ENCODE measurements at places on chromosomes 7 and 10.
A peak's percentile ranks its signal among the peaks of the same experiment; 100 is the strongest.

- DNase-seq: no peak
These were observed 146.7 kb upstream of the TMEM196 start for GRCh38 chr7:19920166-19920565.

GRCh38 chr10:51244748-51245490 lies 170.6 kb downstream of the PRKG1 start:
- DNase-seq: no peak

DNA sequence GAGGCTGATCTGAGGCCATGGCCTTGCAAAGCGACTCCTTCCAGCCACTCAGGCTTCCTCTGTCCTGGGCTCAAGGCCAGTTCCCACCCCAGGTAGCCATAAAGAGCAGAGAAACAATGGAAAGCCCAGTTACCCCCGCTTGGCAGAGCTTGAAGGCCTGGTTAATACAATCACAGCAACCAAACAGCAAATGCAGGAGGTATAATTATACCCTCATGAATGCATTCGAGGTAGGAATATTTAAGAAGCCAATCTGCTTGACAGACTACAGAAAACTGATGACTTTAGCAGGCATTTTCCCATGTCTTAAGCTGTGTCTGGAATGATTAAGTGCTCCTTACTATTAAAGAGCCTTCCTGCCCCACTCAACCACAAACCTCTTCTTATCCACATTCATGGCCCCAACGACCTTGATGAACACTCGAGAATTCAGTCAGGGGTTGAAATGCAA lies 114.1 kb upstream of the MACROH2A2 start:
- DNase-seq: no peak

DNA sequence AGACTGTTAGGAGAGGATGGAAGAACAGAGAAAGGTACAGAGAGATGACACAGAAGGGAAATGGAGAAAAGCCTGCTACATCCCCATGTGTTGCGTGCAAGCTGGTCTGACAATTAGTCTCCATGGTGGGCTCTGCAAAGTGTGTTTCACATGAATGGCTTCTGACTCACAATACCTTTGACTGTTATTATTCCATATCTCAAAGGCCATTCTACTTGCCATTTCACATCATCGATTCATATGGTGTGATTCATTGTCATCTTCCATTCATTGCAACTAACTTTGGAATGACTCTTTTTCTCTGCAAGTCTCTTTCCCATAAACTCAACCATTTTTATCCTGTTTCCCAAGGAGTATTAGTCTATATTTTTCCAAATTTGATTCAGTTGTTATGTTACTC lies 208.9 kb upstream of the INHBA start:
- DNase-seq: peak; percentile 7

DNA sequence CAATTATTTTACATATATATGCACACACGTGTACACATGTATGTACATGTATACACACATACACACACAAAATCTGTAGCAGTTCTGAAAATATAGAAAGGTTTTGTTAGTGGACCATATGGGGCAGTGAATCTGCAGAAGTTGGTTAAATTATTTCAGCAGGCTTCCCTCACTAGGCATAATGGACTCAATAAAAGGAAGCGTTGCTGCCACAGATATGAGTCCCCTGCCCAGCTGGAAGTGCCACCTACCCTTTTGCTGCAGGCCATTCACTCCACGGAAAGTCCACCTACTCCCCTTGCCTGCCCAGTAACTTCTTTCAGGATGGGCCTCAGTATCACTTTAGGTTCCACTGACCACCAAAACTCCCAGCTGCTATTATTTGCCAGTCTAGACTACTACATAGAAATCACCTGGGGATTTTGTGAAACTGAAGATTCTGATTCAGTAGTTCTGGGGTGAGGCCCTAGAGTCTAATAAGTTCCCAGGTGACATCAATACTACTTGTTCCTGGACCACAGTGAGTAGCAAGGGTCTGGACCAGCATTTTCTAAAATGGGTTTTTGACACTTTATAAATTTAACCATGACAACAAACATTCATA lies 29.3 kb upstream of the CROT start:
- DNase-seq: no peak

GRCh38 chr7:35758421-35758820 lies 42.4 kb upstream of the SEPTIN7 start:
- peak; percentile 4 for DNase-seq

DNA sequence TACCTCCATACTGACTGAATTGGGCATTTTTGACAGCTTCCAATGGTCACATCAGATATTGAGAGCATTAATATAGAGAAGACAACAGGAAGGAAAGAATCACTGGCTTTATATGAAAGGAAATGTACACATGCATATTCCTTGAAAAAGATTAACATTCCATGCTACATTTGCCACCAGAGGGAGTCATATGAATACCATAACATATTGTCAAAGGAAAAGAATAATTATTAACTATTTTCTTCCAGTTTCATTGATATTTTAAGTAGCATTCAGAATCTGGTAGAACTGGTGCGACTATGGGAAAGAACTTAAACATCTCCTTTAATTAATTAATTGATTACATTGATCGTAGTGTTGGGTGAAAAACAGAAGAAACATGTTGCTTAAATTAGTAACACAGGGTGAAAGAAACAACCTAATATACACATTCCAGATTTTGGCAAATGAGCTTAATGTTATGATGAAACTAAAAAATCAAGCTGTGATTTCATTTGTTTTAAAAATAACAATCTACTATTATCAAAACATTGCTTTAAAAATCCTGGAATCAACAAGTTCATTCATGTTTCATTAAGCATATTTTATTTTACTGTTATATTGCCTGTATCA lies 71.5 kb downstream of the GPR85 start:
- no peak for DNase-seq

DNA sequence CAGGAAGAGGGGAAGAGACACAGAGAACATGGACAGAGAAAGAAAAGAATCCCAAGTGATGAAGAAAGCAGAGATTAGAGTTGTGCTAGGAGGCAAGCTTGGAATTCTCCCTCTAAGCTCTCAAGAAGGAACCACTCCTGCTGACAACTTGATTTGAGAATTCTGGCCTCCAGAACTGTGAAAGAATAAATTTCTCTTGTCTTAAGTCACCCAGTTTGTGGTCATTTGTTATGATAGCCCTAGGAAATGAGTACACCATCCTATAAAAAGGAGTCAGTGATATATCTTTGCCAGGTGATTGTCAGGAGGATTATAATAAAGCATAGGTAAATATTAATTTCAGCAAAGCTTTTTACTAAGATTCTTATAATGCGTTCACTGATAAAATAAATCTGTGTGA lies 82.7 kb upstream of the TFEC start:
- DNase-seq: no peak

- DNase-seq: no peak
These were observed 138.5 kb downstream of the CPED1 start for GRCh38 chr7:121126801-121127534.

GRCh38 chr7:130393101-130393561 lies 12.8 kb downstream of the CPA1 start:
- DNase-seq: no peak

- DNase-seq: no peak
These were observed 484.2 kb upstream of the CELF2 start for GRCh38 chr10:10533437-10533836.

DNA sequence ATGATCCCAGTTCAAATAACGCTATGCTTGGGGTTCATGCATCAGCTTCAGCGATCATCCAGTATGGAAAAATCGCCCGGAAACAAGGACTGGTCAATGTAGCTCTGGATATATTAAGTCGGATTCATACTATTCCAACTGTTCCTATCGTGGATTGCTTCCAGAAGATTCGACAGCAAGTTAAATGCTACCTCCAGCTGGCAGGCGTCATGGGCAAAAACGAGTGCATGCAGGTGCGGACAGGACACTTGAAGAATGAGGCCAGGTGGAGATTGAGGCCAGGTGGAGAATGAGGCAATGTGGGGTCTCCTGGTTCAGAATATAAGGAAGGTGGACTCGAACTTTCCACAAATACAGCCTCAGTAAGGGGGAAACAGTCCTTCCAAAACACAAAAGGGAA lies 105.8 kb downstream of the TRRAP start:
- no peak for DNase-seq

DNA sequence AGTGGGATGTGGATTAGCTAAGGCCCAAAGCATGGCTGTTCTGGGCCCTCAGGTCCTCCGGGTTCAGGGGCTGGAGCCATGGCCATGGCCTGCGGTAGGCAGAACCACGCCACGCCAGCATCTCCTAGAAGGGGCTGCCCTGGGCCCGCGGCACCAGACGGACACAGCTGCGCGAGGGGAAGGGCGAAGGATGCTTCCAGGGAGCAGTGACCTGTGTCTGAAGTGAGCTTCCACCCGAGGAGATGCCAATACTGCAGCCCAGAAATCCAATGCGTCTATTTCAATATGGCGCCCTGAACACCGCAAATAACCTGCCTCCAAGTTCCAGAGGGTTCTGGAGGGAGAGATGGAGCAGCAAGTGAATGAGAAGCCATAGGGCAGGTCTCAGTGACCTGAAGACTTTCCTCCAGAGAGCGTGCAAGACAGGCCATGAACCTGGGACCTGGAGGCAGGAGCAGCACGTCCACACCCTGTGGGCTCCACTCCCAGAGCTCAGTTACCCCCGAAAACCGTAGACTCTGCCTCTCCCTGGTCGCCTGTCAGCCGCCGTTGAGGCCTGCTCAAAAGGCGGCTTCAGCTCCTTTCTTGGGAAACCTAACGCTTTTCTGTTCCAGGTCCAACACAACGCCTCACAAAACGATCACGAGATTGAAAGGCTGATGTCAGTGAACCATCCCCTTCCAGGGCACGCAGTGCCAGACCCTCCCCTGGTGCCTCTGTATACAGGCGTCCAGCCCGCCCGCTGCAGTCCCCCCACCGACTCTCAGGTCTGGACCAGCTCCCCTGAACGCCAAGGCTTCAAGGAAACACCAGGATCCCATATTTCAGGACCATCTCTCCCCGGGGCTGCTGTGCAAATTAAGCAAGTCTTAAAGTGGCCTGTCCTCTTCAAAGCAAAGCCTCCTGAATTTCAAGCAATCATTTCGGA lies 37.4 kb downstream of the AMZ1 start:
- no peak for DNase-seq

GRCh38 chr10:61793760-61794703 lies 107.5 kb upstream of the ARID5B start:
- no peak for DNase-seq

DNA sequence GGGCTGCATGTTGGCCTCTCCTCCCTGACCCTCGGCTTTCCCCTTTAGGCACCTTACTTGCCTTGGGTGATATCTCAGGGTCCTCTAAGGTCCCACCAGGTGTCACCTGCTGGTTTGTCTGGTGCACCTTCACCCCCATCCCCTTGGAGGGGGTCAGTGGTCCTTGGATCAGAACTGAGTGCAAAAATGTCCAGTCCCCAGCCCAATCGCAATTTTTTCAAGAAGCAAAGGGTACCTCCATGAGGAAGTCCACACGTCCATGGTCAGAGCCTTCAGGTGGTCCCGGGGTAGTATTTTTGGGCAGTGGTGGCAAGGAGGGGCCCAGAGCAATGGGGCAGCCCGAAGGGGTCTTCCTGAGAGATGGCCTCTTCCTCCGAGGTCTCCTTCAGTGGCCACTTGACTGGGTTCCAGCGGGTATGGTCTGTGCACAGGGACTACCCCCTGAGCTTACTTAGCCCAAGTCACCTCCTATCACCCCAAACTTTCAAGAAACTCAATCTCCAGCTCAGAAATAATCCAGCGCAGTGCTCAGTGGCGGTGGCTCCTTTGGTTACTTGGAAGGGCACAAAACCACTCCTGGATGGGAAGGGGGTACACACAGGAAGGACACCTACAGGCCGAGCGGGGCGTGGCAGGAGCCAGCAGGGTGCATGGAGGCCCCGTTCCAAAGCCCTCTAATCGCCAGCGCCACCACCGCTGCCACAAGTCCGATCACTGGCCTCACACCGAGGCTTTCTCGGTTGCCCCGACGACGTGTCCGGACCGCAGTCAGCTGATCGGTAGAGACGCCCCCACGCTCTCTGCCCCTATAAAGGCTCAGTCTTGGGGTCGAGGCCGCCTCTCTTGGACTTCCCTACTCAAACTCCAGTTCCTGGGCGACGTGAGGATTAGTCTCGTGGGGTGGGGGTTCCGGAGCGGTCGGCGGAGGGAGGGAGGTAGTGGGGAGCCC lies 4.5 kb downstream of the SAP25 start:
- DNase-seq: peak; percentile 73

GRCh38 chr7:29924684-29925083 lies 64.9 kb downstream of the SCRN1 start:
- peak; percentile 60 for DNase-seq

- no peak for DNase-seq
These were observed 67.5 kb upstream of the ZMIZ1 start for GRCh38 chr10:79001082-79001885.

DNA sequence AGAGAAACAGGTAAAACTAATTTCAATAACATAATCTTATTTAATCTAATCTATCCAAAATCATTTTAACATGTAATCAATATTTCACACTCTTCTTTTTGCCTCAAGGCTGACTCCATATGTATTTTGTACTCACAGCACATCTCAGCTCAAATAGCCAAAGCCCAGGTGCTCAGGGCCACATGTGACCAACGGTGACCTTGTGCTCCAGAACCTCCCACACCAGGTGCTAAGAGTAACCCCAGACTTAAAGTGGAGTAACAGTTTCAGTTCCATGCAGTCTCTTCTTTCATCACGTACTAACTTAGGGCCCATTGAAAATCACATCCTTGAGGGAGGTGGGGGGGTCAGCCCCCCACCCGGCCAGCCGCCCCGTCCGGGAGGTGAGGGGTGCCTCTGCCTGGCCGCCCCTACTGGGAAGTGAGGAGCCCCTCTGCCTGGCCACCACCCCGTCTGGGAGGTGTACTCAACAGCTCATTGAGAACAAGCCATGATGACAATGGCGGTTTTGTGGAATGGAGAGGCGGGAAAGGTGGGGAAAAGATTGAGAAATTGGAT lies 47.3 kb downstream of the NCAPG2 start:
- no peak for DNase-seq

DNA sequence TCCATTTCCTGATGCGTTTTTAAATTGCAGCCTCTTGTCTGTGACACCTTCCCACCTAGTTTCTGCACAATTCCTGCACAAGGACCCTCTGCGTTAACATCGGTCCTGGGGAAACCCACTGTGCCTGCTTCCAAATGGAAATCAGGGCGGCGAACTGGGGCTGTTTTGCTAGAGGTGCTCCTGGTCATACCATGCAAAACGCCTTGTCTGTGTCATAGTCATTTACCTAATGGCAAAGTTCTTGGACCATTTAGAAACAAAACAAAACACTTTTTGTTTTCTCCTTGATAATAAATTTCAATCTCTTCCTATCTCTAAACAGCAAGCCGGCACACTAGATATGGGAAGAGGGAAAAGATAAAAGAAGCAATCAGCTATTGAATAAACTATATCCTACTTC lies 206.9 kb upstream of the KLF14 start:
- no peak for DNase-seq

Data from activated CD8-positive, alpha-beta T cell treated with anti-CD3 and anti-CD28 coated beads for 36 hours (primary cell).